ENCODE measurements at places on chromosomes 4 and X.
A peak's percentile ranks its signal among the peaks of the same experiment; 100 is the strongest.

GRCh38 chr4:141571362-141571761, 65.0 kb upstream of the IL15 start:
- no peak for DNase-seq

DNA sequence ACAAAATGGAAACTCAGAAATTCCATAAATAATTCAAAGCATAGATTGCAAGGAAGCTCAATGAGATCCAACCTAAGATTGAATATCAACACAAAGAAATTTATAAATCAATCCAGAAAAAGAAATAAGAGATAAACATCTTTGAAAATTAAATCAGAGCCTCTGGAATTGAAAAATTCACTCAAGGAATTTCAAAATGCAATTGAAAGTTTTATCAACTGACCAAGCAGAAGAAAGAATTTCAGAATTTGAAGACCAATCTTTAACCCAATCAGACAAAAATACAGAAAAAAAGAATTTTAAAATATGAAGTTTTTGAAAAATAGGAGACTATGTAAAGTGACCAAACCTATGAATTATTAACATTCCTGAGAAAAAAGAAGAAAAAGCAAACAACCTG, 134.1 kb downstream of the GASK1B start:
- no peak for DNase-seq

GRCh38 chr4:6887591-6888371, 21.8 kb upstream of the TBC1D14 start:
- no peak for DNase-seq

GRCh38 chrX:108704839-108705238, 31.5 kb downstream of the IRS4 start:
- no peak for DNase-seq

DNA sequence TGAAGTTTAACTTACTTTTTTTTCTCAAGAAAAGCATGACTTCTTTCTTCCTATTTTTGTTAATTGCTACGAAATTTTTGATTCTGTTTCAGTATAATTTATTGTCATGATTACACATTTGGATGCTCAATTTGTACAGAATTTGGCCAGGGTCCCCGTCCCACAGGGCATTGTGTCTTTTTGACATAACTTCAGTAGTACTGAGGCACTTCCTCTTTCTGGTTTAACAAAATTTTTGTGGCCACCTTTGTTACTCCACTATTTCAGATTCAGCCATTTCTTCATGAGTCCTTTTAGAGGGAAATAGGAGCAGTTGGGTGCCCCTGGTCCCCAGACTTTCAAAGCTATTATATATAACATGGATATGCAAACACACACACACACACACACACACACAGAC, 1248.7 kb downstream of the PCDH7 start:
- no peak for DNase-seq

- DNase-seq = no peak
Measured at GRCh38 chr4:31929676-31930345, 1209.6 kb downstream of the PCDH7 start.

DNA sequence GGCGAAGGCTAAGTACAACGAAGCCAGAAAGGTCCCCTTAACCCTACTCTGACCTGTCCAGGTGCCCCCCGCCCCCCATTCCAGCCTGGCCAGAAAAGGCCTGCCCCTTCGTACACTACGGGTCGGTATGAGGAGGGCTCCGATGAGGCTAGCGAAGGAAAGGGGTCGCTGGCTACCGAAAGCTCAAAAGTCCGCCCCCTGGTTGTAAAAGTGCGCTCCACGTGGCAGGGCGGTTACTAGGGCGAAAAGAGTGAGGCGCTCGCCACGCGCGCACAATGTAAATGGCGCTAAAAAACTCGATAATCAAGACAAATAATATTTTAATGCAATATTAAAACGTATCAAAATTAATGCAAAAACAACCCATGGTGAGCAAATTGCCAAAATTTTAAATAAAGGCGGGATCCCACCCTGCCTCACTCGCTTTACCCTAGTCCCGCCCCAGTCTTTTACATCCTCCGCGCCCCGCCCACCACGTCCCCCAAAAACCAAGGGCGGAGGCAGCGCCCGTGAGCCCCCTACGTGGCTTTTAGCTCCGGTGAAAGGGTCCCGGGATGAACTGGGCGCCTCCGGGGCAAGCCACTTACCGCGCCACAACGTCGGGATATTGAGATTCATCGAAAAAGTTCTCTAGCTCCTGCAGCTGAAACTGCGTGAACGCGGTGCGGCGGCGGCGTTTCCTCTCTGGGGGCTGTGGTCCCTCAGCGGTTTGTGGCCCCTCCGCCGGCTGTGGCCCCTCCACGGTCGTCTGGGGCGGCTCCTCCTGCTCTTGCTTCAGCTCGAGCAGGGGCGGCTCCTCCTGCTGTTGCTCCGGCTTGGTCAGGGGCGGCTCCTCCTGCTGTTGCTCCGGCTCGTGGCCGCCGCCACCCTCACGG, 929 bp downstream of the ESX1 start:
- DNase-seq = no peak

GRCh38 chrX:153725832-153726285, 1.2 kb downstream of the ABCD1 start:
- peak; percentile 88 for DNase-seq

- DNase-seq = no peak
Measured at GRCh38 chrX:12471061-12471460, 320.2 kb upstream of the PRPS2 start.

- DNase-seq = no peak
Measured at GRCh38 chrX:123477673-123478072, 255.2 kb downstream of the THOC2 start.

DNA sequence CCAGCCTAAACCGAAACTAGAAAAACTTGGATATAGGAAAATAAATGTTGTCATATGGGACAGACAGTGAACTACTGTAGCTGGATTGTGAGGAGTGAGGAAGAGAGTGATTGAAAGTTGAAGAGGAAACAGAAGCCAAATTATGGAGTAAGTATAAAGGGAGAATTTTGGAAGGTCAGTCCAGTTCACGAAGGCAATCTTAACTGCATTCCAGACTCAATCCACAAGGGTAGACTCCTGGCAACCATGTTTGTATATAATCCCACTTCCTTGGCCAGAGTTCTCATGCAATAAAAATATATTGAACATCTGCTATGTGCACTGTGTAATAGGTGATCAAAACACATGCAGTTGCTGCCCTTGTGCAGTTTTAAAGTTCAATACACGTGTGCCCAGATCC, 58.6 kb upstream of the CAMK2D start:
- no peak for DNase-seq

DNA sequence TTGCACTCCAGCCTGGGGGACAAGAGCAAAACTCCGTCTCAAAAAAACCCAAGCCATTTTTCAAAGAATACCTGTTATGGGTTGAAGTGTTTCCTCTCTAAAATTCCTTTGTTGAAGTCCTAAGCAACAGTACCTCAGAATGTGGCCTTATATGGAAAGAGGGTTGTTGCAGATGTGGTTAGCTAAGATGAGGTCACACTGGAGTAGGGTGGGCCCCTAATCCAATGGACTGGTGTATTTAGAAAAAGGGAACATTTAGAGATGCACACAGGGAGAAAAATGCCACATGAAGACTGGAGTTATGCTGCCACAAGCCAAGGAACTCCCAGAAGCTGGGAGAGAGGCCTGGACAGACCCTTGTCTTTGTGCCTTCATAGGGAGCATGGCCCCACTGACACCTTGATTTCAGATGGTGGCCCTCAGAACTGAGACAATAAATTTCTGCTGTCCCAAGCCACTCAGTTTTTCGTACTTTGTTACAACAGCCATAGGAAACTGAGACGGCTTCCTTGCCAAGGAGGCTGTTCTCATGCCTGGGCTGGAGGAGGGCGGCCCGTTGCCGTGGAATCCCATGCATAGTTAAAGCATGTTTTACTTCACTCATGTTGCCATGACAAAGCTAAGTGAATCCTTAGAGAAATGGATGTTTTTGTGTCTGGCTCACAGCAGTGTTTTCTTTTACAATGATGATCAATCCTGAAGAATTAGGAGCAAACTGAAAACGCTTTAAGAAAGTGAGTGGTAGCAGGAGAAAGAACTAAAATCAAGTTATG, 16.5 kb downstream of the TRAPPC2 start:
- no peak for DNase-seq

- DNase-seq = peak; percentile 28
Measured at GRCh38 chr4:5757954-5758353, 47.0 kb downstream of the EVC start.

DNA sequence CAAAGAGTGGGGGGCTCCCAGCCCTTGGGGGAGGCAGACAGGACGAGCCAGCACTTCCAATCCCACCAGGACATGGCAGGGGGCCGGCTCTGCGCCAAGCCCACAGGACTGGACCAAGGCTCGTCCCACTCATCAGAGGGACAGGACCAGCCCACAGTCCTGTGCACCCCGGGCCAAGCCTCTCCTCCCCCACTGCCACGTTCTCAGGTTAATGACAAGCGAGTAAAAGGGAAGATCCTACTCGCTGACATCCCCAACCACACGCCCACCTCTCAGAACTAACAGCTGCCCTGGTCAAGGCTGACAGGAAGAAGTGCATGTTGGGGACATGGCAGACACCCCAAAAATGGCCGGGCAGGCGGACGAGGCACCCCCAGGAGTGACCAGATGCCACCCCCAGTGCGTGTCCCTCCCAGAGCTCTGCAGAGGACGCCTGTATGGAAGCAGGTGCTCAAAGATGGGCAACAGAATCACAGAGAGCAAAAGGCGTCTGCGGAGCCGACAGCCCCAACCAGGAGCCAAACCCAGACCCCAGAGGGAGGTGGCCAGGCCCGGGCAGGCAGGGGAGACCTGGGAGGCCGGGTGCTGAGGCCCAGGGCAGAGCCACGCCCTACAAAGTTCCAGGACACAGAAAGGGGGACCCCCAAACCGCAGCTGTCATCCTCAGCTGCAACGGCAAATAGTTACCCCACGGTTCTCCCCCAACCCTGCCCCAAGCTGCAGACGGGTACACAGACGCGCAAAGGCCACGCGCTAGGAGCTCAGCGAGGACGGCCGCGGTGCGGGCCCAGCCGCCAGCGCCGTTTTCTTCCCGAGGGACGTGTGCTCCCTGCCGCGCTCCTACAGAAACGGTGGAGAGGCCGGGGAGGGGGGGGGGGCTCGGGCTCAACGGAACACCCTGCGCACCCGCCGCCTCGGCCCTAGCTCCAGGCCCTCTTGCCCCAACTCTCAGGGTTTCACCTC, 1.7 kb downstream of the CTBP1 start:
- DNase-seq = peak; percentile 86

DNA sequence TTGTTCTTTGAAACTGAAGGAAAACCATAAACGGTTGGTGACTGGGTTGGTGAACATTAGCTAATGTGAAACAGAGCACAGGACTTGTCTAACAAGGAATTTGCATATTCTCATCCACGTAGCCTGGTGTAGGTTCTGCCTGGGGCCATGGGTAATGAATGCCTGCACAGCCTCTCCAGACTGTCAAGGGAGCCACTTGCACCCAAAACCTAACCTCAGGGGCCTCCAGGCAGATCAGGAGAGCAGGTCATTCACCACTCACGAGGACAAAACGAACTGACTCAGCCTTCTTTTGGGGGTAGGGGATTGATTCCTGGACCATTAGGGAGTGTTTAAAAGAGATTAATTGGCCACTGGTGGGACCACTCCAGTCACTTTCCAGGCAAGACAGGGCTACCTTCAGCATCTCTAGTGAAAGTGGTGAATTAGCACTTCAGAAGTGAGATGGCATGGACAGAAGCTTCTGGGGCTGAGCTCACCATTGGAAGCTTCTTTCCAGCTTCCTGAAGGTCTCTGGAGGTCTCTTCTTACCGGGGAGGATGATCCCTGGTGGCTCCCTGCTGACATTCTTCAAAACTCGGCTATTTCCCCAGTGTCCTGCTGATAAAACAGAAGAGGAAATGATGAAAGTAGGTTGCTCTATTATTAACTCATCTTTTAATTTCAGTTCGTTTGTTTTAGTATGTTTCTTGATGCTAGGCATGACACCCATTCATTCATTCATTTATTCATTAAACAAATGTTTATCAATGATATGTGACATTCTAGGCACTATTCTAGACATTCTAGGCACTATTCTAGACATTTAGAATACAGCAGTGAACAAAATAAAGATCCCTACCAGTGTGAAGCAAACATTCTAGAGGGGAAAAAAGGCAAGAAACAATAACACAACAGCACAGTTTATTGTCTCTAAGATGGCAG, 104.5 kb upstream of the LNX1 start:
- DNase-seq = no peak

DNA sequence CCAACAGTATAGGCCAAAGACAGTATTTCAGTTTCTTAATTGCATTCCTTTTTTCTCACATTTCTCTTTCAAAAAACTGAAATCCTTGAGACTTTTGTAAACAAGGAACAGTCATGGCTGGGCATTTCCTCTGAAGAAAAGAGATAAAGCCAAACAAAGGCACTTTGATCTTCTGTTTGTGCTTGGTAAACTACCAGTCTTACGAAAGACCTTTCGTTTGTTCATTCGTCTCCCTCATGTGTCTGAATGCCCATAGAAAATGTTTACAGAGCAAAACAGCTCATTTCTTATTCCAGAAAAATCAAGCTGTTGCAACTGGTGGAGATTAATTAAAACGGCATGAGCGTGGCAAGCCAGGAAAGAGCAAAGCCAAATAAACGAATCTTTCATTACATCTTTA, 178.0 kb downstream of the GASK1B start:
- no peak for DNase-seq

- no peak for DNase-seq
Measured at GRCh38 chrX:104789784-104790183, 223.8 kb downstream of the IL1RAPL2 start.

- no peak for DNase-seq
Measured at GRCh38 chr4:168453146-168453545, 27.1 kb downstream of the DDX60L start.

GRCh38 chrX:11474576-11474975, 181.4 kb downstream of the AMELX start:
- no peak for DNase-seq

DNA sequence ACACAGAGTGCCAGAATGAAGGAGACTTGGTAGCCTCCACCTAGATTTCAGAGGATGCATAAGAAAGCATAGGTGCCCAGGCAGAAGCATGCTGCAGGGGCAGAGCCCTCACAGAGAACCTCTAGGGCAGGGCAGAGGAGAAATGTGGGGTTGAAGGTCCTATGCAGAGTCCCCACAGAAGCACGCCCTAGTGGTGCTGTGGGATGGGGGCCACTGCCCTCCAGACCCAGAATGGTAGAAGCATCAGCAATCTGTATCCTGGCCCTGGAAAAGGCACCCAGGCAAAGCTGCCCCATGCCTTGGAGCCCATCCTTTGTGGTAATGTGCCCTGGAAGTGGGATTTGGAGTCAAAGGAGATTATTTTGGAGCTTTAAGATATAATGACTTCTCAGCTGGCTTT, 992.9 kb upstream of the PABPC4L start:
- no peak for DNase-seq

DNA sequence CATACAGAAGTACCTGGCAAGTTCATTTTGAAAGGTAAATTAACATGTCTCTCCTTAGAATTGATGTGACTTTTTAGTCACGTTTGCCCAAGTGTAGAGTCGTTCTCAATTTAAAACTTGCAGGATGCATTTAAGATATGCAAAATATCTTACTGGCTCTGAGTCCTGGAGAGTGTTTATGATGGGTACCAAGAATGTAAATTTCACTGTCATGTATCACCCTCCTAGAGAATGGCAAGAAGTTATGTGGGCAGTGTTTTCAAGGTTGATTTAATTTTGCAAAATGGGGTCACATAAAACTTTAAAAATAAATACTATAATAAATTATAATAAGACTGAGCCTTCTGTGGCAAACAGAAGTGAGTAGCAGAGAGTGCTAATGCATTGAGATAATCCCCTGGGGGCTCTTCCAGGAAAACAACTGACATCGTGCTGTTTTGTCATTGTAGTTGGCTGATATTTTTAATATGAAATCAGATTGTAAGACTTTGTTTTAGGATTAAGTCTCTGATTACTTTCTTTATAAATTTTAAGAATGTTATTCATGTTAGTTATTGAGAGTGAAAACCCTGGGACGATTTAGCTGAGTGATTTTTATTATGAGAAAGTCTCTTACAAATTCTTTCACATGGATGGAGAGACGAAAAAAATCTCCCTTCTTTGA, 103.0 kb downstream of the AFF1 start:
- DNase-seq = no peak
